ENCODE measurements at places on chromosomes 1 and 21.
A peak's percentile ranks its signal among the peaks of the same experiment; 100 is the strongest.

GRCh38 chr1:175221557-175222175 lies 29.1 kb upstream of the KIAA0040 start:
- no peak for DNase-seq

DNA sequence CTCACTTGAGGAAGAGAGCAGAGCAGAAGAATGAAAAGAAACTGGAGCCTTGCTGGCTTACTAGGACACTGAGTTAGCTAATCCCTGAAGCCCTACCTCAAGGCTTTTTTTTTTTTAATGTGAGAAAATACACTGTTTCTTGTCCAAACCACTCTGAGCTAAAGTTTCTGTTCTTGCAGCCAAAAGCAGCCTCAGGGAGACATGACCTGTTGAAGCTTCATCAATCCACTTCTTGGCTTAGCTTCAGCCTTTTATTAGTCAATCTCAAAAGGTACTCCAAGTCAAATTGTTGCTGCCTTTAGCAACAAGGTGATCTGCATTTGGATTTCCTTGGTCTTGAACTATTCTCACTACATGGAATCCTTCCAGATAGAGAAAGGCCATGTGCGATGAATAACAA lies 33.7 kb downstream of the CCDC185 start:
- no peak for DNase-seq

DNA sequence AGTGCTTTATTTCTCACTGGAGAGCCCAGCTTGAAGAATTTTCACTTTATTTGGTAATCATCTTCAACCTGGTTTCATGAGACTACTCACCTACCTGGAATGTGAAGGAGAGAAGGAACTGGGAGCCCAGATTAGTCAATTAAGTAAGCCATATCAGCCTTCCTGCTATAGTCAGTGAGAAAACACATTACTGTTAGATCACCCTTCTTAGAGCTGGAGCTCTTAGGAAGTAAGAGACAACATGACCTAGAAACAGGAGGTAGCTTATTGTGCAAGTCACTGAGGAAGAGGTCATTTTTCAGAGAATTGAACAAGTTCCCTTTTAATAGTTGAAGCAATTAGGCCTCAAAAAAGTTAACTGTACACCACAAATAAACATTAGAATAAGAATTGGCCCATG lies 49.2 kb upstream of the TEKT2 start:
- no peak for DNase-seq

DNA sequence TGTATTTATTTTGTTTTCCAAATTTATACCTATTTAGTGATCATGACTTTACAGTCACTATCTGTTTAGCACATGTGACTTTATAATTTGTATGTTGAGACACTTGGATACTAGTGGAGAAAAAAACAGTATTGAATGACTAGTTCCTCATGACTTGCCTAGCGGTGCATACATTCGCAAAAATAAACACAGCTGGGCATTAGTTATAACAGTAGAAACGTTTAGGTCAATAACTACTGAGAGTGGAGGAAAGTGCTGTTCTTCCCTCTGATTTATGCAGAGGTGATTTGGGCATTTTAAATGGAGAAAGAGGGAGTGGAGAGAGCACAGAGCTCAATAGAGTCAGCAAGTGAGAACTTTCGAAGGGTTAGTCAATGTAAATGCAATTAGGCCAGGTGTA lies 1679.0 kb upstream of the B3GALT2 start:
- no peak for DNase-seq

DNA sequence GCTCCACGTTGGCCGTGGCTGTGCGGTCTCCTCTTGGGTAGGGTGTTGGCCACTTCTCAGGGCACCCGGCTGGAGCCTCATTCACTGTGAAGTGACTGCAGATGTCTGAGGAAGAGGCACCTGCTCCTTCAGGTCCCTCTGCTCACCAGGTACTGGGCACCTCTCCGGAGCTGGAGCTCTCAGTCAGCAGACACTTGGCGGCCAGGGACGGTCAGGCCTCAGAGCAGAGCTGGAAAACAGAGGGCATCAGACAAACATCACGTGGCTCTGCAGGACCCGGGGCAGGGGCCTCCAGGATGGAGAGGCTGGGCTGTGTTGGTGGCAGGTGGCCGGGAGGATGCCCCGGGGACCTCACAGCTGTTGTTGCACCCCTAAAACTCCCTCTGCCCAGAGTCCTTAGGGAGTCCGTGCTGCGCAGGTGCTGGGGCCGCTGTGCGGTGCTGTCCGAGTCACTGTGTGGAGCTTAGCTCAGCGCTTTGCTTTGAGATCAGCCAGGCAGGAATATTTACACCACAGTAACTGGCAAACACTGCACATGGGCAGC lies 59.7 kb downstream of the SLX9 start:
- DNase-seq: peak; percentile 32

DNA sequence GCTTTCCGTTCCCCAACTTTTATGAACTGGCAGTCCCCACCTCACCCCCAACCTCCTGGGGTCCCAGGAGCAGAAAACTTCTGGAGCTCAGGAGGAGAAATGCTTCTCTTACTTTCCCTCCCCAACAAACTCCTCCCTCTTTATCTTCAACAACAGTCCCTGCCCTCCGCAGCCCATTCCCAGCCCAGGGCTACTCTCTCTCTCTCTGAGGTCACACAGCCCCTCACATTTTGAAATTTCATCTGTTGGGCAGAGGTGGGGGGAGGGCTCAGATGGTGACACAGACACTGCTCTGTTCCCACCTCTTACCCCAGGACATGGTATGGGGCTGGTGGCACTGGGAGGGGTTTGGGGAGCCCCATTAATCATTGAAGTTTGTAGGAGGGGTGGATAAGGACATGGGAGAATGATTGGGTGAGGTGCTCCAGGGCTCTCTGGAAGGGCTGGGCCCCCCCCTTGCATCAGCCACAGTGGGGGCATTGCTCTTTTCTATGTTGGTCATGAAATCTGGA lies 6.0 kb downstream of the PIK3CD start:
- DNase-seq: no peak

- DNase-seq: peak; percentile 20
These were observed 4.9 kb downstream of the RHOC start for GRCh38 chr1:112702067-112702395.

DNA sequence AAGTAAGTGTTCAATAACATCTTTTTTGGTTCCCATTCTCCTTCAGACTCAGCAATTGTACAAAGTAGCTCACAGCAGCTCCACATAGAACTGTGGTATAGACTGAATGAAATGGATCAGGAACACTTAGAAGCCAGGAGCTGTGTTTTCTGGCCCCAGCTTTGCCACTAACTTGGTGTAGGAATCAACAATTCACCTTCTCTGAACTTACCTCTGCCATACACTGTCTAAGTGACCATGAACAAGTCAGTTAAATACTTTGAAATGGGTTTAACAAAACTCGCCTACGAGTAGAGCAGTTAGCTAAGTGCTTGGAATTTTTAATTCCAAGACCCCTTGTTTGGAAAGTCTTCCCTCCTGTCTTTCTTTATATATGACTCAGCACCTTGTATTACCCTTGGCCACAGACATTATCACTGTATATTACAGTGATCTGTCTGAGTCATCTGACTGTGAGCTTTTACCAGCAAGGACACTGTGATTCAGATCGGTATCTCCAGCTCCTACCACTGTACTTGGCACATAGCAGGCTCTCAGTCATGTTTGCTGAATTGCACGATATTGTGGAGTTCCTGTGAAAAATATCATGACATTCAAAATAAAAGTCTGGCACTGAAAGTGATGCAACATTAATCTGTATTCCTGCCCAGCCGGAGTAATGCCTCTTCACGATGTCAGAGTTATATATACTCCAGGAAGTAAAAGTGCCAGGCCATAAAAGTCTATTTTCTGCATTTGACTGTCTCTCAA lies 101.7 kb upstream of the BEND5 start:
- no peak for DNase-seq

DNA sequence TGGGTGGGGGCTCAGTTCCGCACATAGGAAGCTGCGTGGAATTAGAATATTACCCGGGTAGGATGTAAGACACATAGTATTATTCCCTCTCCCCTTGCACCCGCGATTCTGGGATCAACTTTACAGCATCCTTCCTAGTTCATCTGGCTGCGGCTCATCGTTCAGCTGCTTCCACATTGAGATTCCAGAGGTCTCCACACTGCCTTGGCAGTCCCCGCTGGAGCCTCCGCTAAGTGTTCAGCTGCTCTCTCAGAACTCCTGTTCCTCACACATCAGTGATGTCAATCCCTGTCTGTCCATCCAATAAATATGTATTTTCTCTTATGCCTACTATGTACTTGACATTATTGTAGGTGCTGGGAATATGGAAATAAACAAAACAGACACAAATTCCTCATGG lies 135.6 kb upstream of the SYT6 start:
- no peak for DNase-seq

GRCh38 chr1:70948396-70949017 lies 99.1 kb downstream of the PTGER3 start:
- DNase-seq: no peak

DNA sequence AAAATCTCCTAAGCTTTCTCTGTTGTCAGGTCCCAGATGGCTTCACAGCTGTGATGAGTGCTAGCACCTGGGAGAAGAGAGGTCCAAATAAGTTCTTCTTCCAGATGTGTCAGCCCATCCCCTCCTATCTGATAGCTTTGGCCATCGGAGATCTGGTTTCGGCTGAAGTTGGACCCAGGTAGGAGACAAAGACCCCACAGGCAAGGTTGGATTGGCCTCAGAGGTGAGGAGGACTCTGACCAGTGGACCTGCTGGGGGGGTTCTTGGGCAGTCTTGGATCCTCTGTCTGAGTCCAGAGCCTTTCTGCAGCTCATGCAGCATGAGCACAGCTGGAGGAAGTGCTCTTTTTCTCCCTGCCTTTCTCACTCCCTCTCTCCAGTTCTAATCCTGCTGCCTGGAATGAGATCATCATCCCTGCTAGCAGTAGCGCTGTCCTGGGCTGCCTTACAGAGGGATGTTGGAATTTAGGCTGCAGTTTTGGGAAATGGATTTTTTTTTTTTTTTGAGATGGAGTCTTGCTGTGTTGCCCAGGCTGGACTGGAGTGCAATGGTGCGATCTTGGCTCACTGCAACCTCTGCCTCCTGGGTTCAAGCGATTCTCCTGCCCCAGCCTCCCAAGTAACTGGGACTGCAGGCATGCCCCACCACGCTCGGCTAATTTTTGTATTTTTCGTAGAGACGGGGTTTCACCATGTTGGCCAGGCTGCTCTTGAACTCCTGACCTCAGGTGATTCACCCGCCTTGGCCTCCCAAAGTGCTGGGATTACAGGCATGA lies 7.1 kb downstream of the RNPEP start:
- peak; percentile 34 for DNase-seq

GRCh38 chr1:206447422-206447765 lies 22.9 kb upstream of the IKBKE start:
- DNase-seq: no peak

DNA sequence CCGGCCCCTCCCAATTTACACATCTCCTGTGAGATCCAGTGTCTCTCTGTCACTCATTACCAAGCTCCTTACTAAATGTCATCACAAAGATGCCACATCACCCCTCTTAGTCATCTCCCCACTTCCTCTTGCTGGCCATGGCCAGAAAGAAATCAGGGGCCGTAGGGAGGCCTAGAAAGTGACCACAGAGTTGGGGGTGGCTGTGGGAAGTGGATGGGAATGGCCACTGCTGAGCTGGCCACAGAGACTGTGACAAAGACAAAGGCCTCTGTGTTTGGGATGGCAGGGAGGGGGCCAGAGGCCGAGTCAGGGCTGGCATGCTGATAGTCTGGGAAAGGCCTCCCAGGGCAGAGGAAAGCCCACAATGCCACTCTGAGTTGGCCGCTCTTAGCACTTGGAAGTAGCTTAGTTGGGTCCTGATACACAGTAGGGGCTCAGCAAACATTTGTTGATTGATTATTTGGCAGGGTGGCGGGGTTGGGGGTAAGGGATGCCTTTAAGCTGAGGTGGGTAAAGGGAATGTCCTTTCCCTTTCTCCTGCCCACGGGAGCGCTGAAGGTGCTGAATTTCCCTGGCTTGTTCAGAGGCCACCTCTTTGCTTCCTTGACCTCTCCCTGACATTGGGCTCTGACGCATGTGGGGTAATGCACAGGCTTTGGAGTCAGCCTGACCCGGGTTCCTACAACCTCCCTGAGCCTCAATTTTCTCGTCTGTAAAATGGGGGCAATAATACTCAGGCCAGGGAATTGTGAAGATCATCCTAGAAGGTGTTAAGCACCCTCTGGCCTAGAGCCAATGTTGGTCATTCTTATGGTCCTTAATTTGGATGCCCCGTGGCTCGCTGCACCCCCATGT lies 13.2 kb downstream of the NAV1 start:
- no peak for DNase-seq

DNA sequence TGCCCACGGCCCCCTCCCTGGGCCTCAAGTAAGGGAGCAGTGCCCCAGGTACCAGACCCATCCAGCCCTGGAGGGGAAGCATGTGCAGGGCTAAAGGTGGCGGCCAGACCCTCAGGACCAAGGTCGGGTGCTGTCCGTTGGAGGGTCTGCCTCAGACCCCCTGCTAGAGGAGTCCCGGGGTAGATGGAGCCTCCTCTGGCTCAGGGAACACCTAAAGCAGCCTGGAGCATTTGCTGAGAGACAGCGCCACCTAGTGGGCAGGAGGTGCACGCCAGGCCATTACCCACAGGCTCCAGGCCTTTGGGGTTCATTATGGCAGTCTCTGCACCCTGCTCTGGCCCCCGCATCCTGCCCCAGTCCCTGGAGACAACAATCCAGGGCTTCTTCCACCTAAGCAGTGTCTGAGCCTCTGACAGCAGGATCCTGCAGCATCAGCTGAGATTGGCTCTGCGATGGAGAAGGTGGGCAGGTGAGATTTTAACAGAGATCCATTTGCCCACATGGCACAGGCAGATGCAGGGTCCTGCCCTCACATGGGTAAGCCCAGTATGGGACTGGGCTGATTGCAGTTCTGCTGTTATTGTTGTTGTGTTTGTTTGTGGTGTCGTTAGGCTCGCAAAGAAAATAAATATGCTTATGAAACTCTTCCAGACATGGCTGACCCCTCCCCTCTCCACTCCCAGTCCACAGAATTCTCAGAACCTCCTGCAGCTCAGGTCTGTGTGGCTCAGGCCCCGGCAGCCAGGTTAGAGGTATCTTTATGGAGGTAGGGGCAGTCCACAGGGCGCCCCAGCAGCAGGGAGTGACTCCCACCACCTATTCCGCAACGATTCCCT lies 42.4 kb downstream of the CTNNBIP1 start:
- peak; percentile 94 for DNase-seq

GRCh38 chr1:112358798-112359408 lies 37.1 kb upstream of the CTTNBP2NL start:
- peak; percentile 92 for DNase-seq

GRCh38 chr1:119220991-119221390 lies 80.5 kb upstream of the WARS2 start:
- DNase-seq: no peak

GRCh38 chr1:201021630-201022492 lies 1.7 kb downstream of the KIF21B start:
- DNase-seq: no peak

Measured in aorta (tissue), 5 donors.